Osteocyte (in vitro differentiated cells): ENCODE measurements at places on chromosomes 1 and 21.
A peak's percentile ranks its signal among the peaks of the same experiment; 100 is the strongest.

GRCh38 chr1:12076425-12077005 lies 13.4 kb downstream of the TNFRSF8 start:
- peaks cover 23% of the 10 kb centered on the region for H3K27me3 ChIP-seq
- DNase-seq: no peak
- H3K4me3 ChIP-seq: no peak overlapping the region
- no peak overlapping the region for H3K27ac ChIP-seq

GRCh38 chr1:198876371-198876871 lies 237.6 kb downstream of the PTPRC start:
- no peak overlapping the region for H3K4me3 ChIP-seq
- peaks cover 45% of the 10 kb centered on the region for H3K4me1 ChIP-seq
- peak overlapping the region; percentile 80 for H3K27ac ChIP-seq
- no peak for DNase-seq
- no peaks in the 10 kb centered on the region for H3K27me3 ChIP-seq

- H3K27me3 ChIP-seq: no peaks in the 10 kb centered on the region
- H3K36me3 ChIP-seq: no peaks in the 10 kb centered on the region
- no peak overlapping the region for H3K4me3 ChIP-seq
- no peak overlapping the region for H3K27ac ChIP-seq
- peaks cover 3% of the 10 kb centered on the region for H3K4me1 ChIP-seq
Measured at GRCh38 chr1:173418107-173418985, 58.8 kb upstream of the PRDX6 start.

GRCh38 chr1:62723883-62724282 lies 35.7 kb upstream of the DOCK7 start:
- peak overlapping the region; percentile 25 for H3K27ac ChIP-seq
- H3K27me3 ChIP-seq: no peaks in the 10 kb centered on the region
- H3K4me3 ChIP-seq: no peak overlapping the region
- H3K4me1 ChIP-seq: peaks cover 30% of the 10 kb centered on the region
- no peak for DNase-seq

- H3K4me1 ChIP-seq: peaks cover 31% of the 10 kb centered on the region
- H3K27ac ChIP-seq: no peak overlapping the region
Measured at GRCh38 chr1:32239790-32240139, 7.3 kb upstream of the FAM167B start.
